ENCODE measurements at places on chromosomes 13 and 19. TPM values are rescaled to one million over a fixed set of nuclear protein-coding genes. Genes with fewer than 3 reads are reported as not detected.

The GPC5 gene
- 0.39 TPM for total RNA-seq

The SYNE4 gene
- 1.9 TPM for total RNA-seq

DNA sequence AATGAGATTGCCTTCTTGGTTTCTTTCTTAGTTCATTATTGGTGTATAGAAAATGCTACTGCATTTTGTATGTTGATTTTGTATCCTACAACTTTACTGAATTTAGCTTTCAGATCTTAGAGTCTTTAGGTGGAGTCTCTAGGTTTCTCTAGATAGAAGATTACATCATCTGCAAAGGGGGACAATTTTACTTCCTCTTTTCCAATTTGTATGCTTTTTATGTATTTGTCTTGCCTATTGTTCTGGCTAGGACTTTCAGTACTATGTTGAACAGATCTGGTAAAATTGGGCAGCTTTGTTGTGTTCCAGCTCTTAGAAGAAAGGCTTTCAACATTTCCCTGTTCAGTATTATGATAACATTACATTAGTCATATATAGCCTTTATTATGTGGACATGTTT is 101.0 kb upstream of the SPRY2 start:
- no peaks in the 10 kb centered on the region for H3K4me1 ChIP-seq
- no peak overlapping the region for H3K27ac ChIP-seq
- no peaks in the 10 kb centered on the region for H3K27me3 ChIP-seq
- H3K4me3 ChIP-seq = no peak overlapping the region
- no peaks in the 10 kb centered on the region for H3K36me3 ChIP-seq

GRCh38 chr13:46632176-46632575 is 79.2 kb downstream of the LRCH1 start:
- no peak overlapping the region for H3K4me3 ChIP-seq
- no peak for DNase-seq
- H3K27me3 ChIP-seq = no peaks in the 10 kb centered on the region
- H3K27ac ChIP-seq = no peak overlapping the region
